GM12891 (cell line): ENCODE measurements at places on chromosomes 1 and 21.
A peak's percentile ranks its signal among the peaks of the same experiment; 100 is the strongest.

DNA sequence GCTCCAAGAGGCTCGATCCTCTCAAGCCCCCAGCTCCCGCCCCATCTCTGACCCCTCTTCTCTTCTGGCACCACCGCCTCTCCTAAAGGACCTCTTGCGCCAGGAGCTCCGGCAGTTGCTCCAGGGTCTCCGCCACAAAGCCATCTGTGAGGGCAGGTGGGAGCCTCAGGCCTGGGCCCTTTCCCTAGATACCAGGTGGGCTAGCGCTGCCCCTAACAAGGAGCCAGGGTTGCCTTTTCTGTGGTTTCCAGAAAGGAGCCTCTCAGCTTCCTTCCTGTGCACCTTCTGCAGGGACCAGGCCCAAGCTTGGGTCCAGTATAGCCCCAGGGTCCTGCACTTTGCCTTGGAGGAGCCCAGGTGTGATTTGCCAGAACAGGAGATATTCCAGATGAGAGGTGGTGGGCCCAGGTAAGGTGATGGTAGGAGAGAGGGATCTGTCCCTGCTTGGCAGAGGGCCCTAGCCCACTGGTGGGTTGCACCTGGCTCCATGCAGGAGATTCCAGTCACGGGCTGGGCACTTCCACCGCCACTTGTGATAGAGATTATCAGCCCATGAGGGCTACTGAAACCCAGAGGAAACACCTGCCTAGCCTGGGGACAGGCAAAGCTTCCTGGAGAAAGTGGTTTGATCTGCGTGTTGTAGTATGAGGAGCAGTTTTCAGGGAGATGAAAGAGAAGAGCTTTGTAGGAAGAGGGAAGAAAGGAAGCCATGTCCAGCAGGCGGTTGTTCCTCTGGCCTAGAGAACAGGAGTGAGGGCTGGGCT, 1.0 kb downstream of the CCDC24 start:
- DNase-seq = no peak

GRCh38 chr1:184954232-184954995, 19.9 kb downstream of the NIBAN1 start:
- no peak for DNase-seq

DNA sequence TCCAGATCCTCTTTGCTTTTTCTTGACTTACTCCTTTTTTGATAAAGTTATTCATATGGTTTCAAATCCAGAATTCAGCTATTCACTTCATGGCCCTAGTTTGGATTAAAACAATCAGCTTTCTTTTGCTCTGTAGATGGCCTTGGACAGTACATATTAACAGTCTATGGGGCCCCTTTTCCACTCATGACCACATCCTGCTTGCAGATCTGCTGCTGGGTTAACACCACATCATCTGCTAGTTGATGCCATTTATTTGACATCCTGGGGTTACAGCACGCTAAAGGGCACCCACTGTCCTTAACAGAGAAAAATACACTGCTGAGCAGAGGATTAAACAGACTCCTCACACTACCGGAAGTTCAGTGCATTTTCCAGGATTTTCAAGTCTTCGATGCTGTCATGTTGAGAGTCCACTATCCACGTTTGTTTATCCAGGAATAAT, 941 bp upstream of the IFI16 start:
- peak; percentile 6 for DNase-seq

DNA sequence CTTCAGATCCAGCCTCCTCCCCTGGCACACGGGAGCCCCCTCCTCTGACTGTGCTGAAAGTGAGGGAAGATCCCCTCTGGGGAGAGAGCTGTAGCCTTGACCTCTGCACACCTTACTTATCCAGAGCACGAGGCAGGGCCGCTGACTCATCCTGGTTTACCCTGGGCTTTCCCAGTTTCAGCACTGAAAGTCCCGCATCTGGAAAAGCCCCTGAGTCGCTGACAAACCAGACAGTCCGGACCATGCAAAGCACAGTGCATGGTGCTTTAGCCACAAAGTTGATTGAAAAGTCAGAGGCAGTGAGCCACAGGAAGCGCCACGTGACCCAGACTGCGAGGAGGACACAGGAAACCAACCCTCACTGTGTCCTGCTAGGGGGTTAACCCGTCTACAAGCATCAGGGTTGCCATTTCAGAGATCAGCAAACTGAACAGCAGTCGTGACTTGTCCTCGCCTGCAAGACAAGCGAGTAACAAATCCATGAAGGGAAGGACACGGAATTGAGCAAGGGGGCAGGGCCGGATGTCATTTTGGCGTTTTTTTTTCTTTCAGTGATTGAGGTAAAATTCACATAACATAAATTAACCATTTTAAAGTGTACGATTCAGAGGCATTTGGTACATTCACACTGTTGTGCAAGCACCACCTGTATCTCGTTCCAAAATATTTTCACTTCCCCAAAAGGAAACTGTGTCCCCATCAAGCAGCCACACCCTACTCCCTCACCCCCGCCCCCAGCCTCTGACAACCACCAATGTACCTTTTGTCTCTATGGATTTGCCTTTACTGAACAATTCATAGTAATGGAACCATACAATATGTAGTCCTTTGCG, 19.9 kb upstream of the IFNGR2 start:
- no peak for DNase-seq

DNA sequence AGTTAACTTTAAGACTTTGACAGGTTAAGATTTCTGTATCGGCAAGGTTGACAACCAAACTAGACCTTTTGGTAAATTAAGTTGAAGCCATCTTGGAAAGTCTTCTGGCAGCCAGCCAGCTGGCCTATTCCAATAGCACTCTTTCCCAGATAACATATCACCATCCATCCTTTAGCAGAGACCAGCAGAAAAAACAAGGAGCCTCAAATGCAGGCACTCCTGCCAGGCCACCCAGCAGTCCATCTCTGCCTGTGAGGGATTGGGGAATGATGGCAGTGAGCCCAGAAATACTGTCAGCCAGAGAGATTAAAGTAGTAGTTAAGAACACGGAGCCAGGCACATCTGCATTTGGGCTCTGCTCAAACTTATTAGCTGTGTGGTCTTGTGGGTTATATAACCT, 19.4 kb downstream of the ZBTB40 start:
- no peak for DNase-seq

DNA sequence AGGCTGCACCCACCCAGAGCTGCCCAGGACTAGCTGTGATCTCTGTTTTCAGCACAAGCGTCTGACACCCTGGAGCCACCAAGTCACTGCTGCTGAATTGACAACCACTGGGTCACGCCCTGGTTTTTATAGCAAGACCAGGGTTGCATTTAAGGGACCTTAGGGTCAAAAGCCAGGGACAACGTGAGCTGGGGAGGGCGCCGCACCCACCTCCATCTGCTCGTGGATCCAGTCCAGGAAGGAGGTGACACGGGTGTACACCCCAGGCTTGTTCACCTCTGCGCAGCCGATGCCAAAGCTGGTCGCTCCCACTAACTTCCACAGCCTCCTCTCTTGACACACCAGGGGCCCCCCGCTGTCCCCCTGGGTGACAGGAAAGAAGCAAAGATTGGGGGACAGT, 9.2 kb upstream of the TFF1 start:
- DNase-seq = no peak
